ENCODE measurements at places on chromosomes 4 and X.
A peak's percentile ranks its signal among the peaks of the same experiment; 100 is the strongest.

DNA sequence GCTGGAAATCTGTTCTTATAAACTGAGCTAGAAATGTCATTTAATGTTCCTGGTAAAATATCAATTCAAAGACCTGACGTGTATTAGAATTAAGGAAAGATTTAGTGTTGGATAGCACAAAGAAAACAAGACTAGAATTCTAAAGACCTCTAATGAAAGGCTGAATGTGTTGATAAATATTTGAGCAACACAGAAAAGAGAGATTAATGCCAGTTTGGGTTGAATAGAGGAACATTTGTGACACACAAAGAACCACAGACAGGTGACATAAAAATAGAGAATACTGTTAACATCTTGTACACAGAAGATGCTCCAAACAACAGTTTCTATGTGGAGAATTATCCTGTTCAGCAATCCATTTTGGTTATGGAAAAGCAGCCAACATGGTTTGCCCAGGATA is 222.1 kb upstream of the GALNT7 start:
- DNase-seq = no peak

DNA sequence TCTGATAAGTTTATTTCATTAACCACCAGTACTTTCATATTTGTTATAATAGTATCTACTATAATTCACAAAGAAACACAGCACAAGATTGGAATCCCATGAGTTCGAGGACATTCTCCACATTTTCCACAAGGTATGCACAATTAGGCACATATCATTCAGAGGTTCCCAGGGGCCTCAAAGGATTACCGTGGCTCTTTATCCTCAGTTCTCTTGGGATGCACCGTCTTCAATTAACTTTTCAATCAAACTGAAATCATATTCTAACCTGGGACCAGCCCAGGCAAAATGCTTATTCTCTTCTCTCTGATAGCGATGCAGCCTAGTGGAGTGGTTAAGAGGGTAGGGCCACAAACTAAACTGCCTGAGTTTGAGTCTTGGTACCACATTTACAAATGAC is 242.6 kb upstream of the RASGEF1B start:
- no peak for DNase-seq

DNA sequence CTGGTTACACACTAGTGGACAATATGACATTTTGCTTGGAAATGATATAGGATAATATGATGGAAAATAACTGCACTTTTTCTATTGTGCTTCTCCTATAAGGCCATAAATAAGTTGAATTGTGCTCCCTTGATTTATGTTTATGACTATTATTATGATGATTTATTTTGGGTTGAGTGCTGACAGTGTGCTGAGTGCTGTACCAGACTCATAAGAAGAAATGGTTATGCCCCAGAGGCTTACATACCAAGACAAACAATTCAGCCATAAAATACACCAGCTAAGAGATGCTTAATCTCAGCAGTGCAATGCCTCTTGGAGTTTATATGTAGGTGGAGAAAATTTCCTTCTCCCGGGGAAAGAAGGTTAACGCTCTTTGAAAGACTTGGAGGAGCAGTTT is 199.8 kb upstream of the NOCT start:
- DNase-seq = no peak

- no peak for DNase-seq
Measured at GRCh38 chr4:5882947-5883346, 9.9 kb downstream of the CRMP1 start.

DNA sequence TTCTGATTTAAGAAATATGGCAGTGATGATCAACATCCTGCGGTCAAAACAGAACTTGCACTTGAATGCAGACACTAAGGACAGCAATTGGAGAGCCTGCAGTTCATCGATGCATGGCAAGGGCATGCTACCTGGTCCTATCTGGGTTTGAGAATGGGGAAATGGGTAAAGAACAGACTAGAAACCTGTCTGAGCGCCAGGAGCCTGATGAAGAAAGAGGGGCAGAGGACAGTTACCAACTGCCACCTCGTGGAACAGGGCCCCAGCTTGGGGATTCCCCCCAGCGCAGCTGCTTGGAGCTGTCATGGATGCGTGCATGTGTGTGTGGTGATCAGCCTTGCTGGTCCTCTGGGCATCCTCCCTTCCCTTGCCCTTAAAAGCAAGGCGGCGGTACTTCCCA is 30.2 kb upstream of the NKRF start:
- DNase-seq = no peak

GRCh38 chrX:44974451-44974850 is 101.5 kb downstream of the KDM6A start:
- no peak for DNase-seq

DNA sequence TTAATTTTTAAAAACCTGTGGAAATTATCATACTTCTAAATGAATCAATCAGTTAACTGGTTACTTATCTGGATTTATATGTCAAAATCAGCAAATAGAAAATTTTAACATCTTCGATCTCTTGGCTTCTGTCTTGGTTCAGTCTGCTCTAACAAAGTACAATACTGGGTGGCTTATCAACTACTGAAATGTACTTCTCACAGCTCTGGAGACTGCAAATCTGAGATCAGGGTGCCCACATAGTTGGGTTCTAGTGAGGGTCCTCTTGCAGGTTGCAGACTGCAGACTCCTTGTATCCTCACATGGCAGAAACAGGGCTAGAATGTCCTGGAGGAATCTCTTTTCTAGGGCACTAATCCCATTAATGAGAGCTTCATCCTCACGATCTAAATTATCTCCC is 1851.6 kb upstream of the TENM3 start:
- no peak for DNase-seq

- DNase-seq = no peak
Measured at GRCh38 chr4:156146571-156146970, 192.9 kb upstream of the CTSO start.

DNA sequence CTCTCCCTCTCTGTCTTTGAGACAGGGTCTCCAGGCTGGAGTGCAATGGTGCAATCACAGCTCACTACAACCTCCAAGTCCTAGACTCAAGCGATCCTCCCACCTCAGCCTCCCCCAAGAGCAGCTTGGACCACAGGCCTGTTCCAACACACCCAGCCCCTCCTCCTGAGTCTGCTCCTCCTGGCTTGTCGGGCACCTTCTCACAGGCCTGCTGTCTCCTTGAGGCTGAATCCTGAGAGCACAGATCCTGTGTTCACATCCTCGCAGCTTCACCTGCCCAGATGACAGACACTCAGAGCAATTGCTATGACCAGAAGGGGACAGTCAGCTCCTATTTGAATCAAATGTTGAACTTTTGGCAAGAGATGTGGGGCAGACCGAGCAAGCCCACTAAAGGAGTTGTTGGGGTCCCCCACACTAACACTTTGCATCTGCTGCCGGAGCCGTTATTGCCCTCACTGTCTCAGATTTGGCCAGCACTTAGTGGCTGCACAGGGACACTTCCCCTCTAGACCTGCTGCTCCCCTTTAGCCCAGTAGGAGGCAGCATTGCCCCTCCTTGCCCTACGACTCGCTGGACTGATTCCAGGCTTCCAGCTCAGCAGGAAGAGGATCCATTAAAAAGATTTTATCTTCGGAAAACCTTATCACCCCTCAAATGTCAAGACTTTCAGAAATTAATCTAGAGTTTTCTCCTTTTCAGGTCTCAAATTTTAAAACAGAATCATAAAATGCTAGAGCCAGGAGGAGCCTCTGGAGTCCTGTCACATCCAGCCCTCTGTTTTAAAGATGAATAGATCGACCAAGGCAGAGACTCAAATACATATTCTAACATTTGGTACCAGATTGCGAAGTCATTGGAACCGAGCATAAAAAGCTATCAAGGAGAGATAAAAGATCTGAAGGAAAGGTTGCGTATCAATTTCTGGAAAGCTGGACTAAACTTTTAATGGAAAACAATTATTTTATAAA is 113.7 kb downstream of the USP46 start:
- DNase-seq = peak; percentile 37

GRCh38 chrX:22060415-22061280 is 28.5 kb downstream of the PHEX start:
- no peak for DNase-seq

- DNase-seq = no peak
Measured at GRCh38 chr4:151573474-151573873, 164.5 kb downstream of the FHIP1A start.

DNA sequence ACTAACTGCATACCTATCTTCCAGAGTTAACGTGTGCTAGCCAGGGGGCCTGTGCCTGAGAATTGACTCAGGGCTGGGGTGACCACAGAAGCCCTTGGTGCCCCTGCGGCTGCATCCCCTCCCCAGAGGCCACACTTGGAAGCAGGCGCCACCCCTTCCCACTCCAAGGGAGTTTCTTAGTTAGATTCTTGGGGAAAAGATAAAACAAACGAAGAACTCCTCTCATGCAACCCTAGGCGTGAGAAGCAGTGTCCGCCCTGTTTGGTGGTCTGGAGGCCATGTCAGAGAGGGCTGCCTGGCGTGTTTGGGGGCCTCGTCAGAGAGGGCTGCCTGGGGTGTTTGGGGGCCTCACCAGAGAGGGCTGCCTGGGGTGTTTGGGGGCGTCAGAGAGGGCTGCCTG is 50.3 kb upstream of the HGFAC start:
- no peak for DNase-seq

DNA sequence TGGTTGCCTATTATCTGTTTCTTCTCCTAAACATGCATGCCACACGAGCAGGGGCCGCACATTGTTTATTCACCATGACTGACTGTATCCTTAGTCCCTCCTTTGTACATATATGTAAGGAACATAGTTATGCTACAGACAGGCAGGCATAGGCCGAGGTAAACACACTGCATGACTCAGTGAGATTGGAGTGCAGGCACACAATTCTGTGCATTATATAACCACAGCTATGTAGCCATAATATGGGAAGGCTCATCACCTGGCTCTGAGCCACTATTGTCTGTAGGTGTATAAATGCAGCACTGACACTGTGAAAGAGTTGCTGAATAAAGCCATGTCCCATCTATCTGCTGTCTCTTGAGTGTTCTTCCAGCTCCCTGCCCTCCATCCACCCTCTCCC is 431.6 kb downstream of the IDS start:
- DNase-seq = no peak

- no peak for DNase-seq
Measured at GRCh38 chrX:127259742-127260141, 440.2 kb downstream of the PRR32 start.

DNA sequence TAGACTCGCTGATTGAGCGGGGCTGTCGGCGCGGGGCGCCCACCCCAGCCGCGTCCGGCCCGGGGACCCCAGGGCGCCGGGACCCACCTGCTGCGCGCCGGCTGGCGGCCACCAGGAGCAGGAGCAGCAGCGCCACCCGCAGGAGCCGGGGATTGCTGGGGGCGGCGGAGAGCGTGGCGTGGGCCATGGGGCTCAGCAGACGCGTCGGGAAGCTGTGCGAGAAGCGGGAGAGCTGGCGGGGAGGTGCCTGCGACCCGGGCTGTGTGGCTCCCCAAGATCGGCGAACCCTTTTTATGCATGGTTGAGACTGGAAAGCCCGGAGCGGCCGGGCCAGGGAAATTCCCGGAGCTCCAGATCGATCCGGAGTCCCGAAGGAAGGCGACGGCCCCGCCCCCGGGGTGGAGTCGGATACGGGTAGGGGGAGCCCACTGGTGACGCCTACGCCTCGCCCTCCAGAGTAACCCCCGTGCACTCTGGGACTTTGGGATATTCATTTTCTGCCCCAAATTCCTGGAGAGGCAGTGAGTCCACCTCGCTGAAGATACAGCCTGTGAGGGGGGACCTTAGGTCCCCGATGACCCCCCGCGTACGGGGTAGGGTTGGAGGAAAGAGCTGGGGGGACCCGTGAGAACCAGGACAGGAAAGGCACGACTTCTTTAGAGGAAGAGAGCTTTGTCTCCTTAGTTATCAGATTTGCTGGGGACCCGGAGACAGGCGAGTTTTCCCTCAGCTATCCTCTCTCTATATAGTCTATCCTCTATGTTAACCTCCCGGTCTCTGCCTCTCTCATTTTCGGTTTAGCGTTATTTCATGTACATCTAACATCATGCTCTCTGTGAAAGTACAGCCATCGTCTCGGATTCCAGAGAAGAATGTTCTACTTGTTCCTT is at the start of gene CXCL3:
CXCL3 (minus strand) TSS at position 265 of the 890 bp plus-strand sequence; CDS start at position 187, 78 bp downstream.
- no peak for DNase-seq

GRCh38 chr4:111450867-111451266 is 694.4 kb upstream of the FAM241A start:
- no peak for DNase-seq

Measured in stimulated activated CD8-positive, alpha-beta memory T cell treated with anti-CD3 and anti-CD28 coated beads, Interleukin-15, amount 100 ng/mL, for 24 hours (primary cell).